ENCODE measurements at places on chromosomes 16 and 17.

GRCh38 chr17:78674595-78675315 lies 97.6 kb upstream of the DNAH17 start:
- DNase-seq, result no peak

- DNase-seq, result no peak
Observed at GRCh38 chr16:49532873-49533272, 159.3 kb downstream of the C16orf78 start.

DNA sequence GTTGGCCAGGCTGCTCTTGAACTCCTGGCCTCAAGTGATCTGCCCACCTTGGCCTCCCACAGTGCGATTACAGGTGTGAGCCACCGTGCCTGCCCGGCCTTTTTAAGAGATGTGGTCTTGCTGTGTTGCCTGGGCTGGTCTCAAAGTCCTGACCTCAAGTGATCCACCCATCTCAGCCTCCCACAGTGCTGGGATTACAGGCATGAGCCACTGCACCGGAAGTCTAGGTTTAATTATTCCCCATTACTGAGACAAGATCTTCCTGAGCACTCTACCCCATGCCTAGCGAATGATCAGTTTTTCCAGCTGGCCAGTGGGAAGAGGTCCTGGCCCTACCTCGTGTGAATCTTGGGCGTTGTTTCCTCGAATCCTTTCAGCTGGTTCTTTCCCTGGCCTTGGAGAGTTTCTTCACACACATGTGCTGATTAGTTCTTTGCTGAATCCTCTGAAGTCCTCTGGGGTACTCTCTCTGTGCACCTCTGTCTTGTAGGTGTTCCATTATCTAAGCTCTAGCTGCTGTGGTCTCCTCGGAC lies 18.9 kb downstream of the C16orf54 start:
- DNase-seq, result no peak

- no peak for DNase-seq
Observed at GRCh38 chr17:3583456-3583855, 25.8 kb downstream of the TRPV1 start.

All from brain (organoid and tissue), 16 donors.